ENCODE measurements at places on chromosomes 1 and 21.

GRCh38 chr1:36408479-36408878, 10.8 kb upstream of the LSM10 start:
- no peak for DNase-seq

- DNase-seq = no peak
Observed at GRCh38 chr1:243477731-243478290, 222.0 kb downstream of the SDCCAG8 start.

DNA sequence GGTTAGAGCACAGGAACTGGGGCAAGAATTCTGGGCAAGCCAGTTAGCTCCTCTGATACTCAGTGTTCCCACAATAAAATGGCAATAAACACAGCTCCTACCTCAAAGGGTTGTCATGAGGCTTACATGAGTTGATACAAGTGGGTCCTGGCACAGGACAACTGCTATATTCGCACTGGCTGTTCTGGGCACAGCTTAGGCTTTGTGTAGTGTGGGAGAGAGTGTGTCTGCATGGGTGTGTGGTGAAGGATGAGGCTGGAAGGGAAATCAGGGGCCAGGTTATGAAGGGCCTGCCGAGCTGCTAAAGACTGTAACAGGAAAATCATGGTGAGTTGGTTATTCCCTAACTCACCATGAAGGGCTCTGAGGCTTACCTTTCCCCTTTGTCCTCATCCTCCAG, 18.7 kb downstream of the ETV3 start:
- no peak for DNase-seq

DNA sequence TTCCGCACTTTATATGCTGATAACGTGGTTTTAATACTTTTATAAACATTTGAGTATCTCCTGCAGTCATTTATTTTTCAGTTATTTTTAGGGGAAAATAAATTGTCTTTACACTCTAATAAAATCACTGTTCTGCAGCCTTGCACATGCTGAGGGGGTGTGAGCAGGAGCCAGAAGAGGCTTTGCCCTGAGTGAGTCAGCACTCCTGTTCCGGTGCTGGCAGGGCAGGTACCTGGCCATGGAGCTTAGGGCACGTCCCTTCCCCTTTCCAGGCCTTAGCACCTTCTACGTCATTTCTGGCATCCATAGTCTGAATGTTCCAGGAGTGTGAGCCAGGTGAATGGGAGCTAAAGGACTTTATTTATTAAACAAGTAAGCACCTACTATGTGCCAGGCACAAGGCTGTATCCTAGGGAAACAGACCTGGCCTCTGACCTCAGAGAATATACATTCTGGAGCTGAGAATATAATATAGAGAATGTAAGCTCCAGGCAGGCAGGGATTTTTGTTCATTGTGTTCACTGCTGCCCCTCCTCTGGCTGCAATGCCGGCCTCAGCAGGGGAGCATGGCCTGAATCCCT, 402.9 kb downstream of the PTPRU start:
- DNase-seq = no peak

DNA sequence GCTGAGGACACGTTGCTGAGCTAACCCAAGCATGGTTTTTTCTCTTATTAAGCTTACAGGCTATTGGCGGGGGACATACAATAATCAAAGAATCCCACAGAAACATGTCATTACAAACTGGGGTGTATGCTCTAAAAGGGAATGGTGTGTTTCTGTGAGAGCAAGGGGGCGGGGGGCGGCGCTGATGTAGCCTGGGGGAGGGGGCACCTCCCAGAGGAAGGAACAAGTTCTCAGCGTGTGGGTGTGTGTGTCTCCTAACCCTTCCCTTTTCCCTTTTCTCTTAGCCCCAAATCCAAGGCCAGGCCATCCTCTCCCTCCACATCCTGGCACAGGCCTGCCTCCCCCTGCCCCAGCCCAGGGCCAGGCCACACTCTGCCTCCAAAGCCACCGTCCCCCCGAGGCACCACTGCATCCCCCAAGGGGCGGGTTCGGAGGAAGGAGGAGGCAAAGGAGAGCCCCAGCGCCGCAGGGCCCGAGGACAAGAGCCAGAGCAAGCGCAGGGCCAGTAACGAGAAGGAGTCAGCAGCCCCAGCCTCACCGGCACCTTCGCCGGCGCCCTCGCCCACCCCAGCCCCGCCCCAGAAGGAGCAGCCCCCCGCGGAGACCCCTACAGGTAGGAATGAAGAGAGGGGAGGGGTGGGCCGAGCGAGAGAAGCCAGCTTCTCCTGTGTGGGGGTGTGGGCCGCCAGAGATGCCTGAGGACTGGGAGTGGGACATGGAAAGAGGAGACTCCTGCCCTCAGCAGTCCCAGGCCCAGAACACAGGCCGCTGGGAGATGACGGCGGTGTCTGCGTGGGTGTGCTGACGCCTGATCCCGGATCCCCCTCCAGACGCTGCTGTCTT, 21.9 kb downstream of the MAP7D1 start:
- DNase-seq = no peak

DNA sequence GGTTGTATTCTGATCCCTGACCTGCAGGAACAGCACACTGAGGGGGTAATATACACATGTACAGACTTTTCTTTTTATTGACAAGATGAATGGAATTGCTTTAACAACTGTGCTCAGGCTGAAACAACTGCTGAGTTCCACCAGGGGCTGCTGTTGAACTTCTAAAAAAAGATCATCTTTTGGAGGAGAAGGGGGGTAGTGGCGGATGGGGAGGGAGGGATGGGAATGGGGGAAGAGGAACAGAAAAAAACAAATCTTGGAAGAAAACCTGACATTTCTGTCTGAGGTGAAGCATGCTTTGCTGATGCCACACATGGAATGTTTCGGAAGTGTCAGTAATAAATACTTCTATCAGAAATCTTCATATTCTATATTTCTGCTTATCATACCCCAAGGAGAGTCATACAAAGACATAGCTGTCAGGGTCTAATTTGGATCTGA, 75.0 kb downstream of the RWDD3 start:
- no peak for DNase-seq

- no peak for DNase-seq
Observed at GRCh38 chr1:232499188-232499587, 130.7 kb downstream of the SIPA1L2 start.

DNA sequence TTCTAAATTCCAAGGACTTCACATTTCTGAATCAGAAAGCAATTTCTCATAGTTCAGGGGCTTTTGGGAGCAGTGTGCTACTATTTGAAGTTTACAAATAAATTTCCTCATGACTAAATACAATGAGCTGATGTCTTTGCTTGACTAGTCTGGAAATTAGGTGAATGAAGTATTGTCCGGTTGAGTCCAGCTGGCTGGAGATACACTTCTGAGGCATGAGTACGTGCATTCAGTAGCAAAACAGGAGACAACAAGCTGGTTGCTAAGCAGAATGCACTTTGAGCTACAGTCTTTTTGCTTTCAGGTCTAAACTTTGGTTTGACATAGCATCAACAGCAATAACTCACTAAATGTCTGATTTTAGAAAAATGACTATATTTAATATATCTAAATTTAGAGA, 27.1 kb downstream of the ZNHIT6 start:
- DNase-seq = no peak

GRCh38 chr1:200381256-200381984, 28.4 kb downstream of the ZNF281 start:
- no peak for DNase-seq

GRCh38 chr21:41581592-41582228, 73.8 kb upstream of the TMPRSS2 start:
- DNase-seq = no peak

DNA sequence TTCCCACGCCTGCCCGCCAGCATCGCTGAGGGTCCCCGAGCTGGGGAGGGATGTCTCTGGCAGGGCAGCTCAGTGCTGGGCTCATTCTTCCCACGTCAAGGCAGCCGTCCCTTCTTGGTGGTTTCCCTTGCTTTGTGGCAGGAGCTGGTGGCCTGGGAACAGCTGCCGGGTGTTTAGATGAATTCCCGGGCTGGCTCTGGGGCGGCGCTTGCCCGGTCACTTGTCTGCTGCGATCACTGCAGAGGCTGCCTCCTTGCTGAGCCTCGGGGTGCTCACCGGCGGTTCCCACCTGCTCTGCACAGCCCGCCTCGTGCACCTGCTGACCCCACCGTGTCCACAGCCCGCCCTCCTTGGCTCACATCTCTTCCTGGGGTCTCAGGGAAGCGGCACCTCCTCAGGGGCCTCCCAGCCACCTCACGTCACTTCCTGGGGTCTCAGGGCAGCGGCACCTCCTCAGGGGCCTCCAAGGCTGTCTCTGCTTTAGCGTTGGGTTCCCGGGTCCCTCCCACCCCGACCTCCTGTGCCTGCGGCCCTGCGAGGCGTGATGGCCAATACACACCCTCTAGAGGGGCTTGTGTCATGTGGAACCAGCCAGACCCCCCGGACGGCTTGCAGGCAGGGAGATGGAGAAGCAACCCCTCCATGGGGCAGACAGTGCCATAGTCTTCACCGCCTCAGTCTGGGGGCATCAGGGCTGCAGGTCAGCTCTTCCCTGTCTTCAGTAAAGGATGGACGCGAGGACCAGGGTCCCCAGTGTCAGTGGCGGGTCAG, 13.5 kb downstream of the COL18A1 start:
- no peak for DNase-seq

DNA sequence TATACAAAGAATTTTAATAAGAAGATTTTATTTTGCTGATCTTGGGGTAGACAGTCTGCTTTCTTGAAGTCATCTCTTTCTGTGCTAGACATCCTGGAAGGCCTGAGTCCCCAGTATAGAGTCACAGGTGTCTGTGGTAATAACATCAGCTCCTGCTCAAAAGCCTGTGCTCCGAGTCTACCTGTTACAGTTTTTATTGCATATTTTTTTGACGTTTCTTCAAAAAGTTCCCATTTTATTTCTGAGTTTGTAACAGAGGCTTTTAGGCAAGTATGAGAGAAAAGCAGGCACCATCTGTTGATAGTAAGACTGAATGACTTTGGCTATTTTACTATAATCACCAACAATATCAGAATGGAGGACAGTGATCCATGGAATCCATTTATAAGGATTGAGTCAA, 58.0 kb upstream of the WDR26 start:
- no peak for DNase-seq

DNA sequence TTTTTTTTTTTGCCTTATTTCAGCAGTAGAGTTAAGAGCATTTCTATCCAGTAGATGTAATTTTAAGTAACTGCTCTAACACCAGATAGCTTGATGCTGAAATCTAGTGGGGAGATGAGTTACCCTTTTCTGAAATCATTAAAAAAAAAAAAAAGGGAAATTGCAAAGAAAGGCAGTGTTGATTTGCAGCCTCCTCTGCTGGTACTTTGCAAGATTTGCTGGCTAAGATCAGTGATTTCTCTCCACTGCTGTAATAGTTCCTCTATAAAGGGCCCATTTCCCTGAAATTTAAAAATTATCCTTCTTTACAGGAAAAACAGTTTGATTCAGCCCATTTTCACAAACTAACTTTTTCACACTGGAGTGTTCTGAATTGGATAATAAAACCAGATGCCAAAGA, 120.6 kb downstream of the PTBP2 start:
- no peak for DNase-seq

DNA sequence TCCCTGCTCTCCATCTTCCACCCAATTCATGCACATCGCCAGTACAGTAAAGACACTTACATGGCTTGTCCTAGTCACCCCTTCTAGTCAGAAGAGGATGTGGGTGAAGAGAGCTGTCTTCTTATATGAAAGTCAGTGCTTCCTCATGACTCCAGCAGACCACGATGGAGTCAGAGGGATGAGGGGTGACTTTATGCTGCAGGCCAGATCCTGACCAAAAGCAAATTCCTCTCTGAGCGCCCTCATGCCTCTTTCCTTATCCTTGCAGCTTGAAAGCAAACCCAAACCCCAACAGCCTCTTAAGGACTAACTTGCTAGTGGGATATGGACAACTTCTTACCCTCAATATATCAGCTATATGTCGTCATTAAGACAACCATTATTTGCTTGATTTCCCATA, 348.2 kb upstream of the DUSP10 start:
- DNase-seq = no peak

GRCh38 chr1:218339267-218339831, 5.8 kb upstream of the TGFB2 start:
- no peak for DNase-seq

DNA sequence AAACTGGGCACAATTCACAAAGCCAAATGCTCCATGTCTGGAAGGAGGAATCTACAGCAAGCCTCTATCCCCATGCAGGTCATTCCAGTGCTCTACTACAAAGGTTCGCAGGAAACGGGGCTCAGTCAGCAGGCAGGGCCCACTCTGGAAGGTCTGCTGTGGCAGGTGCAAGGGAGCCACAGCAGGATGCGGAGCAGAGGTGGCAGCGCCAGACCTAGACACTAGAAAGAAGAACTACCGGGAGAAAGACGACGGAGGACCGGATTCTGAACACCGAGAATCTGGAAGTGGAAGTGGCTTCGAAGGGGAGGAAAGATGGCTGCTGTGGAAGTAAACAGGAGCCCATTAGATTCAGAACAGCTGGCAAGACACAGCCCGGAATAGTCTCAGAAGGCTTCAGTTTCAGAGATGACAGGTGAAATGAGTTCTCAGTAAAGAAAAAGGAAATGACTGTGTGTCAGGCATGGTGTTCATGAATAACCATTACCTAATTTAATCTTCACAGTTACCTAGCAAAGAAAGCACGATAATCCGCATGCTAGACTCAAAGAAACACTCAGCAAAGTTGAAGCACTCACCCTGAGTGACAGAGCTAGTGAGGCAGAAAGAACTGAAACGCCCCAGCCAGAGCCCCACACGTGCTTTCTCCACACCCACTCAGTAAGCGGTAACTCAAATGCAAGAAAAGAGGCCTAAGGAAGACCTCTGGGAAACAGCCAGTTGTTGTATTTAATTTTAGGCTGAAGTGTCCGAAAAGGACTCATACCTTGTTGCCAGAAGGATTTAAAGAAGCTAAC, 21.4 kb downstream of the SETD4 start:
- DNase-seq = no peak

DNA sequence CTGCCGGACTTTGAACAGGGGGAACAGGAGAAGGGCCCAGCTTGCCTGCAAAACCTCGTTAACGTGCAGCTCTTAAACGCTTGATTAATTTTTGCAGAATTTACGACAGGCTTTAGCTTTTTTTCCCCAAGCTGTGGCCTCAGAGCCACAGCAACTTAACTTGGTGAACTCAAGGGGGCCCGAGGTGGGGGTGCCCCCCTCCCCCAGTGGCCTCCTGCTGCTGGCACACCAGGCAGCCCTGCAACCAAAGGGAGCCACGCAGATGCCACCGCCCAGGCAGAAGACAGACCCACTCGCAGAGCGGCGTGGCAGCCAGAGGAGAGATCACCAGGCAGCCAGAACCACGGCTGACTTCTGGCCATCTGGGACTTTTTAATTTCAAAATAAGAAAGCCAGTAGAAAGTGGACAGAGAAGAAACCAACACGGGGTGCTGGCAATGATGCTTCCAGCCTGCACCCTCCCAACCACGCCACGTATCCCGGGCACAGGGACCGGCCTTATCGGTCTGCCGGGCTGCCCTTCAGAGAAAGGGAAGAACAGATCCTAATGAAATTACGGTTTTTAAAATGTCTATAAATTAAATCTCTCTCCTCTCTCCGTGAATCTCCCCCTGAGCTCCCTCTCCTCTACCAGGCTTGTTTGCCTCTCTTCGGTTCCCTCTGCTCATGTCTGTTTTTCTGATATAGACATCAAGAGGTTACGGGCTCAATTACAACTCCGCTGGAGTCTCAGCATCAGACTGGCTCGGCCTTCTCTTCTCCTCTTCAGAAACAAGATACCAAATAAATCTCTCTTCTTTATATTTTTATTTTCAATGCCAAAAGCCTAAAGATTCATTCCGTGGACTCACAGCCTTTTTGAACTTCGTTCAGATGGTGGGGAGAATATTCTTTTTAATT, 6.4 kb downstream of the CASZ1 start:
- DNase-seq = no peak

- no peak for DNase-seq
Observed at GRCh38 chr1:6235296-6235677, 477 bp downstream of the ICMT start.

GRCh38 chr1:241518476-241519307, 863 bp downstream of the FH start:
- DNase-seq = no peak

- no peak for DNase-seq
Observed at GRCh38 chr1:98404866-98405265, 256.7 kb upstream of the SNX7 start.

Data from stimulated activated CD4-positive, alpha-beta T cell treated with anti-CD3 and anti-CD28 coated beads, Interleukin-1b, Interleukin-23, amount 100 ng/mL, for 1 hour (primary cell).